ENCODE measurements at places on chromosomes 4 and X.

- no peak for DNase-seq
Observed at GRCh38 chrX:153866302-153867019, 19.5 kb downstream of the L1CAM start.

DNA sequence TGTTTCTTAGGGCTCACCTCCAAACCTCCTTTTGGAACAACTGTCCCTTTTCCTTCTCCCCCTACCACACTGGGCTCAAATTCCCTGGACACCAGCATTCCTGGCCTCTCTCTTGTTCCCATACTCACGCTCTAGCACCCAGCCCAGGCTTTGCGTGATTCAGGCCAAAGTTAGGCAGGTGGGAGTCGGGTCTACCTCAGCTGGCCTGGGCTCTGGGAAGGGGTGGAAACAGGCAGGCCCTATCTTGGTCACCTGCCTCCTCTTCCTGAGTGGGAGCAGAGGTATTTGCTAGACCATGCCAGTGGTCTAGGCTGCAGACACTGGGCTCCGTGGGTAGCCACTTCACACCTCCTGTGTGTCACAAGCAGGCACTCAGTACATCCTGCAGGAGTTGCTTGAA, 211.1 kb upstream of the MAMLD1 start:
- no peak for DNase-seq

GRCh38 chr4:6331018-6331417, 61.4 kb downstream of the WFS1 start:
- DNase-seq: peak; percentile 41

DNA sequence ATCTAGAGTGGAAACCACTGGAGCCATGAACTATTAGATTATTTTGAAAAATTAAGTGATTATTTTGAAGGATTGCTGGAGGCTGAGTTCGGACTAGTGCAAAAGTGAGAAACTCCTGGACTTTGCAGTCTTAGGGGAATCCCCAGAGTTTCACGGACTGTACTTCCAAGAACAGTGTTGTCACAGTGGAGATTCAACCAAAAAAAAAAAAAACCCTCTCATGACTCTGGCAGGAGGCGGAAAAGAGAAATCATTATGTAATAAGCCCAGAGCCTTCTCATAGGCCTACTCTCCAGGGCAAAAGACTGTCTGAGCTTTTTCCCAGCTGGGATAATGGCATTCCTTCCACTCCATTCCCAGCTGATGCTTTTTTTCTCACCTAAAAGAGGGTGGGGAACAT, 16.8 kb upstream of the C4orf51 start:
- DNase-seq: peak; percentile 31

DNA sequence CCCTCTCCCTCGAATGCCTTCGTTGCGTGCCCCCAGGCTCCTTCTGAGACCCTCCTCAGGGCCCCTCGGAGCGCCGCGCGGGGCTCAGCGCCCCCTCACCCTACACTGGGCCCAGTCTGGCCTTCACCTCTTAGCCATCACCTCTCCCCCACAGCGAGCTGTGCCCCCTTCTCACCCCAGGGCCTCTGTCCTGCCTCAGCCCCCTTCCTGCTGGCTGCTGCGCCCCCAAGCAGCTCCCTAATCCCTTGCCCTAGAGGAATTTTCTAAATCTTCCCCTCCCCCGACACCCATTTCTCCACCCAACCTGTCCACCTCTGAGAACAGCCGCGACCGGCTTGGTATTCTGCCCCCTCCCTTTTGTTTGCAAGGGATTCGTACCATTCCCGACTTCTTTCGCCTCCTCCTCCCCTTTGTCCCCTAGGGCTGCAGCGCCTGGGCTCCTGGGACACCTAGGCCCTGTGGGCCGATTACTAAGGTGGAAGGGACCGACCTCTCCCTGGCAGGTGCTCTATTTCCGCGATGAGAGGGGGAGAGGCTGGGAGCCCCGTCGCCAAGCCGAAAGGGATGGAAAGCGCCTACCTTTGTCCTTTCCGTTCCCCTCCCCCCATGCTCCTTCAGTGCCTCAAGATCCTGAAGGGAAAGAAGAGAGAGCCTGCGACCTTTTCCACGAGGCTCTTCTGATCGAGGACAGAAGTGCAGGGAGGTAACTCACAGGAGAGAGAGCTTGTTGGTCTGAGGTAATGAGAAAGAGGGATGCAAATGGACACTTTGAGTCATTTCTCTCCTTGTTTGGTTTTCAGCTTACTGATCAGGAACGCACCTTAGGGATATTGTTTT, 10.9 kb downstream of the DLG3 start:
- DNase-seq: no peak

- DNase-seq: peak; percentile 7
Observed at GRCh38 chr4:85591406-85592098, 116.6 kb downstream of the ARHGAP24 start.

- no peak for DNase-seq
Observed at GRCh38 chrX:16603822-16604221, 46.1 kb upstream of the S100G start.

DNA sequence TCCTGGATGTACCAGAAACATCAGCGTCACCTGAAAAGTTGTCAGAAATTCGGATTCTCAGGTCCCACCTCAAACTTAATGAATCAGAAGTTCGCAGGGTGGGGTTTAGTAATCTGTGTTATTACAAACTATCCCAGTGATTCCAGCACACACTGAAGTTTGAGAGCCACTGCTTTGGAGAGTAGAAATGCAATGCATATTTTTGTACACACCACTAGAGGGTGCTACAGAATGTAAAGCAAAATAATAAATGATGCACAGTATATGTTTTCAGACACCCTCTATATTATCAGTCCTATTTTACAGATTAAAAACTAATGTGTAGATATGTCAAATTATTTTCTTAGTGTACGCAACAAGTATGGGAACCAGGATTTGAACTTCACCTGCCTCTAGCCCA, 2.4 kb upstream of the MORF4L2 start:
- peak; percentile 3 for DNase-seq

GRCh38 chr4:77232653-77233052, 75.6 kb downstream of the CCNG2 start:
- no peak for DNase-seq

GRCh38 chr4:100450449-100450848, 67.4 kb downstream of the EMCN start:
- no peak for DNase-seq

DNA sequence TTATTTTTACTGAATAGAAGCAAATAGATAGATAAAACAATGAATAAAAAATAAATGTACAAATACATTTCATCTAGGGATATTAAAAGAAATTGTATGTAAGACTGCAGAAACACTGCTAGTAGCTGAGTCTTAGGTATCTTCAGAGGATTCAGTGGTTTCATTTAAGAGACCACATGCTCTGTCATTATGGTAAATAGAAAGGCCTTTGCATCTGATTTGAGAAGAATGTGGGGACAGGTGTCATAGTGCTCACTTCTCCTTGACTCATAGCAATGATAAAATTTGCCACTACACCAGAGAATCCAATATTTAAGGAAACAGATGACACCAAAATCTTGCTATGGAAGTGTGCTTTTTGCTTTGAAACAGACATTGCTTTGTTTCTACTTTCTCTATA, 59.8 kb upstream of the PPP1R2C start:
- DNase-seq: no peak

- DNase-seq: no peak
Observed at GRCh38 chrX:132364313-132364712, 124.5 kb downstream of the MBNL3 start.

GRCh38 chrX:102138064-102138463, 4.2 kb downstream of the TCEAL6 start:
- DNase-seq: no peak

GRCh38 chr4:88107406-88108107, 50.9 kb downstream of the ABCG2 start:
- peak; percentile 23 for DNase-seq

DNA sequence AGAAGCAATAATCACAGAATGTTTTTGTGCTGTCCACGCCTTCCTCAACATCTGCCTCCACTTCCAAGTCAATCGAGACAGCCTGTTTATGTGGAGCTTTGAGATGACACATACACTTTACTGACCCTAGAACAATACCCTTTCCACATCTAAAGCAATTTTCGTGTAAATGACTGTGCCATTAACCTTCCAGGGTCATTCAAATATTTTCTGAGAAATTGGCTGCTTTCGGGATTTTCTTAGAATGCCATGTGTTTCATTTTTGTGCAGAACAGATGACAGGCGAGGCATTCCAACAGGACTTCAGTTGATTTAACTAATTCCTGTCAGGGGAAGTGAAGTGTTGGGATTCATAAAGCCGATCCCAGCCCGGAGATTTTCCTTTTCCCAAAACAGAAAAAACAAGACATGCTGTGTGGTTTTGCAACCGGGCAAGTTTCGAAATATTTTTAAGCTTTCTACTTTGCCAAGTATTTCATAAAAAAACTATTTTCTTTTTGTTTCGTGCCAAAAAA, 73.9 kb downstream of the SORBS2 start:
- DNase-seq: no peak

GRCh38 chrX:41921492-41922430, 1.6 kb downstream of the CASK start:
- DNase-seq: peak; percentile 66

DNA sequence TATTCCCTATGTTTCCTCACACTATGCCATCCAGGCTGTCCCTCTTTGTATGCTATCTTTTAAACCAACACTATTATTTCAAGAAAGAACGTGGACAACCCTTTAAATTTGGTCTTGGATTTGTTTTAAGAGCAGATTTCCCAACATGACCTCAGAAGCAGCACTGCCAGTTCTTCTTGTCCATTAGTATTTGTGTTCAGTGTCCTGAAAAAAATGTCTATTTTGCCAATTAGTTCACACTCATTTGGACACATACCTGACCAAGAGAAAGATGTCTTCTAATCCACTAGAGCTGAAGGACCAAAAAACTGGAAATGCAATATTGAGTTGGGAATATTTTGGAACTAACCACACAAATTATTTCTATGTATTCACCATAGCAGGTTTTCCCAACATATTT, 223.2 kb upstream of the CNKSR2 start:
- no peak for DNase-seq

GRCh38 chr4:144894573-144894972, 203.4 kb downstream of the ANAPC10 start:
- DNase-seq: peak; percentile 46

GRCh38 chrX:53990171-53990570, 54.1 kb downstream of the PHF8 start:
- DNase-seq: no peak

DNA sequence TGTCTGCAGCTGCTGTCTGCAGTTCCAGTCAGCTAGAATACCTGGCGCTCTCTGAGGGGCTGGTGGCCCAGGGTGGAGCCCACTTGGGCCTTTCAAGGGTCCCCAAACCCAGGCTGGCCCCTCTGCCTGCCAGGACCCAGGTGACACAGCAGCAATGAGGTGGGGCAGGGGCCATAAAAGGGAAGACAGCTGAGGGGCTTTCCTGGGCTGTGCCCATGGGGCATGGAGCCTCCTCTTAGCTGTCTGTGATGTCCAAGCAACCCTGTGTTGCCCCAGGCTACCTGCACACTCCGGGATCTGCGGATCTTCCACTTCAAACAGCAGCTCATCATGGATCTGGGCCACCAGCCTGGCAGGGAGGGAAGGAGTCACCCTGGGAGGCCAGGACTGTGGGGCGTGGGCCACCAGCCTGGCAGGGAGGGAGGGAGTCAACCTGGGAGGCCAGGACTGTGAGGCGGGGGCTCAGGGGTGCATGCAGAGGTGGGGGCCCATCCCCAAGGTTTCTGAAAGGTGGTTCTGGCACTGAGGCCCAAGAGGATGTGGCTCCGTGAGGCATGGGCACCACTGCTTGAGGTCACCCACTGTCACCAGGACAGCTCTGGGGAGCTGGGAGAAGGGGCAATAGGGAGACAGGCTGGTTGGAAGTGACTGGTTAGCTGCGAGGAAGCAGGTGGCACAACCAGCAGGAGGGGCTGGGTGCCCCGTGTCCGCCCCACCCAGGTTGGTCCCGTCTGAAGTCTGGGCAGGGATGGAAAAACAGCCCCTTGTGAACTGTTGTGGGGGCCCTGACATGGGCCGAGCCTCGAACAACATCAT, 16.3 kb downstream of the NAT8L start:
- DNase-seq: no peak

- no peak for DNase-seq
Observed at GRCh38 chr4:120228086-120228485, 161.4 kb upstream of the MAD2L1 start.

GRCh38 chr4:31548021-31548420, 827.9 kb downstream of the PCDH7 start:
- DNase-seq: no peak

- DNase-seq: peak; percentile 60
Observed at GRCh38 chrX:136028383-136028984, 43.2 kb downstream of the SLC9A6 start.

- DNase-seq: no peak
Observed at GRCh38 chr4:119665752-119666151, 37.1 kb upstream of the PDE5A start.

GRCh38 chr4:184616633-184617551, 32.4 kb downstream of the CASP3 start:
- peak; percentile 33 for DNase-seq

GRCh38 chrX:19875050-19875431, 12.4 kb downstream of the SH3KBP1 start:
- DNase-seq: peak; percentile 41

DNA sequence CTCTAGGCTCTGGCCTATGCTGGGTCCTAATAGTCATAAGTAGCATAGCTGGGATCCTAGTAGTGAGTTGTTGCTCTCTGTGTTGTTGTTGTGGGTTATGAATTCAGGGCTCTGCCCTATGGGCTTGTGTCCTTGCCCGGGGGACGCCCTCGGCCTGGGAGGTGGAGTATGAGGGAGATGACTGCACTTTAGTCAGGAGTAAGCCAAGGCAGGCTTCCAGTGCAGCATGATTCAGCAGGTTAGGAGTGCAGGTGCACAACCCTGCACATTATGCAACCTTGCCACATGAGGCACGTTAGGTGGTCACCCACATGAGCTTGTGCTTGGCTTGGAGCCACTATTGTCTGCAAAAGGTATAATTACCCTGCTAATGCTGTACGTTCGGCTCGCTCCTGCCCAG, 58.4 kb upstream of the CCDC149 start:
- DNase-seq: no peak

GRCh38 chr4:120056246-120056645, 10.4 kb downstream of the MAD2L1 start:
- DNase-seq: peak; percentile 41

DNA sequence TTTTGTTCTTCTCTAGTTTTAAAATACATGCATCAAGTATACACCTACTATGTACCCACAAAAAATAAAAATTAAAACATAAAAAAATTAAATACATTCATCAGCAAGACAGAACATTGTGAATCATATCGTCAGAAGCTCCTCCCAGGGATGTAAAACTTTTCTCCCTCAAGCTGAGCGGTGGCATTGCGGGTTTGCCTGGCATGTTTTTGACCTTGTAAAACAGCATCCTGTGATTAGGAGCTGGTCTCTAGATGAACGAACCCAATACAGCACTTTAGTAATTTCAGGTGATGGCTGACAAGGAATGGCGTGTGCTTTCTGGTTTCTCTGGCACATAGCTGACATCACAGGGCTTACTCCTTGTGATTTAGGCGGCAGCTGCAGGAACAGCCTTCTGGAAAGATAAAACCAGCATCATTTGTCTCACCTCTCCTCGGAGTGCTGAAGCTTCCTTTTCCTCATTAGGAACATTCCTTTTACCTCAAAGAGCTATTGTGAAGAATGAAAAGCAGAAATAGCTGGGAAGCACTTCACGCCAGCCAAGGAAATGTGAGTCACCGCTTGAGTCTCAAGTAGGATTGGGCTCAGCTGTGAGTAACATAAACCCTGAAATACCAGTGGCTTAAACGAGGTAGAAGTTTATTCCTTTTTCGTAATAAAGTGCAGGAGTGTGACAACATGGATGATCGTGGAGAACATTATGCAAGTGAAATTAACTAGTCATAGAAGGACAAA, 44.3 kb downstream of the NYX start:
- peak; percentile 71 for DNase-seq

Data from suppressor macrophage treated with lipopolysaccharide for 1 hour (primary cell).